Activated CD8-positive, alpha-beta T cell treated with anti-CD3 and anti-CD28 coated beads, Interleukin-2, amount 10 ng/mL, durations not matched to agents 7 days and 5 days (primary cell): ENCODE measurements at places on chromosomes 3 and 15. TPM values are rescaled to one million over a fixed set of nuclear protein-coding genes. Genes with fewer than 3 reads are reported as not detected.

RPP14 gene
- total RNA-seq, result 12.8 TPM

CHSY1 gene
- 46.4 TPM for total RNA-seq

RASGRP1 gene
- total RNA-seq, result 165 TPM

CADPS gene
- not detected for total RNA-seq

SLC22A13 gene
- 0.58 TPM for total RNA-seq

DAZL gene
- total RNA-seq, result not detected

MYH15 gene
- total RNA-seq, result 0.21 TPM

GOLGA6L7 gene
- total RNA-seq, result not detected

HGD gene
- 0.26 TPM for total RNA-seq

- H3K4me1 ChIP-seq, result no peaks in the 10 kb centered on the region
- no peak for DNase-seq
- H3K27me3 ChIP-seq, result no peaks in the 10 kb centered on the region
These were observed 237.2 kb upstream of the ADAMTS9 start for GRCh38 chr3:64924961-64925360.

- peaks cover 14% of the 10 kb centered on the region for H3K4me1 ChIP-seq
- H3K27ac ChIP-seq, result no peak overlapping the region
- peaks cover 19% of the 10 kb centered on the region for H3K36me3 ChIP-seq
- no peak for DNase-seq
- H3K4me3 ChIP-seq, result no peak overlapping the region
These were observed 6.4 kb downstream of the EMC3 start for GRCh38 chr3:9980251-9980650.

- H3K36me3 ChIP-seq, result peaks cover 4% of the 10 kb centered on the region
- no peak overlapping the region for H3K4me3 ChIP-seq
- no peak overlapping the region for H3K27ac ChIP-seq
- no peak for DNase-seq
- peaks cover 40% of the 10 kb centered on the region for H3K4me1 ChIP-seq
These were observed 5.6 kb downstream of the FOXL2 start for GRCh38 chr3:138941259-138941885.

DNA sequence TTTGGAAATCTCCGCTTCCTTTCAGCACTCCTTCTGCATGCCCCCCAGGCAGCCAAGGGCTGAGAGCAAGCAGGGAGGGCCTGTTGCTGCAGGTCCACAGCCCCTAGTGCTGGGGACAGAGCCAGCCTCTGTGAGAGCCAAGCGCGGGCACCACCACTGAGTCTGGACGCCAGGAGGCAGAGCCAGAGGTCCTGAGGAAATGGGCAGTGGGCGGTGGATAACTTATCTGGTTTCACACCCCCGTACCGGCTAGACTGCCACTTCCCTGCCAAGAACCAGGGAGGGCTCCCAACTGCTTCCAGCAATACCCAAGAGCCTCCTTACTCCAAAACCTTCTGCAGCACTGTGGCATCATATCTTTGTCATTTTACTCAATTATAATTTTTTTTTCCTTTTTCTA is 141.6 kb upstream of the IGF1R start:
- no peak for DNase-seq
- no peak overlapping the region for H3K4me3 ChIP-seq
- no peak overlapping the region for H3K27ac ChIP-seq
- H3K27me3 ChIP-seq, result peaks cover 18% of the 10 kb centered on the region
- no peaks in the 10 kb centered on the region for H3K36me3 ChIP-seq

DNA sequence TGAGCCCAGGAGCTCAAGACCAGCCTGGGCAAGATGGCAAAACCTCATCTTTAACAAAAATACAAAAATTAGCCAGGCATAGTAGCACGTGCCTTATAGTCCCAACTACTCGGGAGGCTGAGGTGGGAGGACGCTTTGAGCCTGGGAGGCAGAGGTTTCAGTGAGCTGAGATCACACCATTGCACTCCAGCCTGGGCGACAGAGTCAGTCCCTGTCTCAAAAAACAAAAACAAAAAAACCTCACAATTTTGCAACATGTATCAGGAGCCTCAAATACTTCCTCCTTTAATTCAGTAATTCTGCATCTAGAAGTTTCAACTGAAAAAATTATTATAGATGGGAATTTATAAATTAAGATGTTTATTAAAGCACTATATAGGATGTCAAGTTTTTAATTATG is 1.1 kb downstream of the MRPL47 start:
- H3K4me1 ChIP-seq, result peaks cover 35% of the 10 kb centered on the region
- H3K27me3 ChIP-seq, result no peaks in the 10 kb centered on the region
- no peak for DNase-seq
- H3K4me3 ChIP-seq, result peak overlapping the region; percentile 99
- H3K27ac ChIP-seq, result peak overlapping the region; percentile 99
- H3K36me3 ChIP-seq, result peaks cover 43% of the 10 kb centered on the region

DNA sequence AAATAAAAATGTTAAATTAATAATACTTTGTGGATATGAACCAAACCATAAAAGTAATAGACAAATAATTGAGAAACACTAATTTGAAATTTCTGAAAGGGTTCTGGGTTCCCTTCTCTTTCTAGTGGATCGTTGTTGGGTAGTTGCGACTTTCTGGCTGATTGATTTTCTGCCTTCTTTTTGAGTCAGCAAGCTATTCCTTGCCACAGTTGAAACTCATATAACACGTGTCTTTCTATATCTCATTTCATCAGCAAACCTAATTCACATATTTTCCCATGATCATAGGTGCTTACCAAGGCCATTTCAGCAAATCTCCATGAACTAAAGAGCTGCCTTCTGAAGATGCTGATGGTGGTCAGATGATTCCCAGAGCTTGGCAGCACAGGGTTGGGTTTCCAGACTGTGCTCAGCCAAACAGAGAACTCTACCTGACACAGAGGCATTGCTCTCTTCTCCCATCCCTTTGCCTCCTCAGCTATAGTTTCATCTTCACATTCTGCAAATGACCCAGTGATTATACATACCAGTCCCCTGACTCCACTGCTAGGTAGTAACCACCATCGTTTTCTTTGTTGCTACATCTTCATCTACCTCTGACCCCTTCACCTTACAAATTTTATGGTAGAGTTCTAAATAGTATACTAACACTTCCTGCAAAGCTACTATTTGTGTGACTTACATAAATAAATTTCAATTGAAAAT is 383.9 kb upstream of the DPH6 start:
- H3K36me3 ChIP-seq, result no peaks in the 10 kb centered on the region
- no peak for DNase-seq
- no peaks in the 10 kb centered on the region for H3K27me3 ChIP-seq
- H3K27ac ChIP-seq, result no peak overlapping the region
- no peak overlapping the region for H3K4me3 ChIP-seq
- H3K4me1 ChIP-seq, result no peaks in the 10 kb centered on the region

DNA sequence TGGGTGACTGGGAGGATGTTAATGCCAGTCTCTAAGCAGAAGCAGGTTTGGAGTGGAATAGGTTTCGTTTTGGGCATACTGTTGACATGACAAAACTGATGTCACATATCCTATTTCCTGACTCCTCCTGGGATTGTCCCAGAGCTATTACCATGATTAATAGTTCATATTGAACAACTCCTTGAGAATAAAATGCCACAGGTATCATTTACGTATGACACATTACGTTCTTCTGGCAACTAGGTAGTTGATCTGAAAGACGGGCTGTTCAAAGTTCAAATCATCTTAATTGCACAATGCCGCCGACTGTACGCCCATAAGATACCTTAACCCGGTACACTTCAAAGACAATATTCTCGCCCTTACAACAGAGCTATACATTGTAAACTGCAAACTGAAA is 1.4 kb upstream of the RAB5A start:
- peak overlapping the region; percentile 98 for H3K4me3 ChIP-seq
- H3K36me3 ChIP-seq, result peaks cover 26% of the 10 kb centered on the region
- peaks cover 32% of the 10 kb centered on the region for H3K4me1 ChIP-seq
- H3K27me3 ChIP-seq, result no peaks in the 10 kb centered on the region
- no peak for DNase-seq
- H3K27ac ChIP-seq, result peak overlapping the region; percentile 75

DNA sequence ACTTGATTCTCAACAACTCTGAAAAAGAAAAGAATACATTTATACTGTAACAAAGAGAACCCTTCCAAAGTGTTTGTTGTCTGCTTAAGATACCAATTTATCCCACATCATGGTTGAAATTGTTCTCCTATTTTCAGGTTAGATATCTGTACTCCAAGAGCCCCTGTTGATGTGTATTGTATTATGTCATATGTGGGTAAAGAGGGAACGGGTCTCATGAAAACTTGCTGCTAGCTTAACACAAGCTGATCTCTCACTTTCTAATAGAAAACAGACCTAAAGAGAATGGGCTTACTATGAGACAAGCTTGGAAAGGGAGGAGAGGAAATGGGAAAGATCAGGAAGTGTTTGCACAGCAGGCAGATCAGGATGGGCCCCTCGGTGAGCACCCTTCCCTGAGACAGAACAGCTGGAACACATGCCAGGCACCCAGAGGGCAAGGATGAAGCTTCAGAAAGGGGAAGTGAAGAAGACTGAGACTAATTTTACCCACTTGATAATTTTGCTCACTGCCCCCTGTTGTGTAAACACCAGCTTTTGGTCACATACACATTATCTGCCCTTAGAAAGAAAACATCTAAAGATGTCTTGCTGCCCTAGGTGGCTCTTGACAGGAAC is 747.9 kb upstream of the CCDC54 start:
- no peaks in the 10 kb centered on the region for H3K4me1 ChIP-seq
- no peak overlapping the region for H3K4me3 ChIP-seq
- DNase-seq, result no peak

DNA sequence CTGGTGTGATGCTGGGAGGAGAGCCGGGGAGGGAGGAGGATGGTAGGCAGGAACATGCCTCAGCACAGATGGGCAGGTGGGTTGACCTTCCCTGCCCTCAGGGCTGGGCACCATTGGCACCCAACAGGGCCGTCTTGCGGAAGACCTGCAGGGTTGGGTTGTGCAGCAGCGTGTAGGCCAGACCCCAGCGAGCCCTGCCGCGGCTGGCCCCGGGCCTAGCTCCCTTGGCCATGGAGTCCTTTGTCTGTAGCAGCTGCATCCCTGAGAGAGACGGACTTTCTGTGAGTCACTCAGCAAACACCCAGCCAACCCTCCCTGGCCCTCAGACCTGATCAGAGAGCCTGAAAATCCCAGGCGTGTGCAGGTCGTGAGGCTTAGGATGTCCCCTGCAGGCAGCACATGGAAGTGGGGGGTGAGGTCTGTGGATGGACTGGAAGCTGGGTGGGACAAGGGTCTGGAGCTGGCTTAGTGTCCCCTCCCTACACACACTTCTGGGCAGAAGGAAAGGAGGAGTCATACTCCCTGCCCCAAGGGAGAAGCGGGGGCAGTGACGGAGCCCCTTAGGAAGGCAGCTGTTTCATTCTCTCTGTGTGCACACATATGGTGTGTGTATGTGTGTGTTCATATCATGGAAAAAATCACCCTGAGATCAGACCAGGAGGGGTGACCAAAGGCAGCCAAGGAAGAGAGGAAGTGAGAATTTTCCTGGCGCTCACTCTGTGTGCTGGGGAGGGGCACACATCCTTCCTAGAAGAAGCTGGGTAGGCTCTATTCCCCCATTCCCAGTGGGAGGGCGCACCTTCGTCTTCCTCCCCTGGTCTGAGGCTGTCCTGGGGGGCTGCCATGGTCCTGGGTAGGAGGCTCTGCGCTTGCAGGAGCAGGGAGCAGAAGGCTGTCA is 6.7 kb downstream of the ISLR start:
- no peak for DNase-seq
- no peak overlapping the region for H3K4me3 ChIP-seq
- no peak overlapping the region for H3K27ac ChIP-seq
- no peaks in the 10 kb centered on the region for H3K36me3 ChIP-seq

- H3K4me3 ChIP-seq, result no peak overlapping the region
- no peaks in the 10 kb centered on the region for H3K27me3 ChIP-seq
- no peak overlapping the region for H3K27ac ChIP-seq
- H3K36me3 ChIP-seq, result no peaks in the 10 kb centered on the region
- no peaks in the 10 kb centered on the region for H3K4me1 ChIP-seq
These were observed 473.3 kb downstream of the OTOL1 start for GRCh38 chr3:161969867-161970266.

- H3K4me3 ChIP-seq, result no peak overlapping the region
- peaks cover 7% of the 10 kb centered on the region for H3K36me3 ChIP-seq
- no peaks in the 10 kb centered on the region for H3K27me3 ChIP-seq
- H3K4me1 ChIP-seq, result peaks cover 16% of the 10 kb centered on the region
These were observed 587.7 kb upstream of the NR2F2 start for GRCh38 chr15:95742836-95743235.

DNA sequence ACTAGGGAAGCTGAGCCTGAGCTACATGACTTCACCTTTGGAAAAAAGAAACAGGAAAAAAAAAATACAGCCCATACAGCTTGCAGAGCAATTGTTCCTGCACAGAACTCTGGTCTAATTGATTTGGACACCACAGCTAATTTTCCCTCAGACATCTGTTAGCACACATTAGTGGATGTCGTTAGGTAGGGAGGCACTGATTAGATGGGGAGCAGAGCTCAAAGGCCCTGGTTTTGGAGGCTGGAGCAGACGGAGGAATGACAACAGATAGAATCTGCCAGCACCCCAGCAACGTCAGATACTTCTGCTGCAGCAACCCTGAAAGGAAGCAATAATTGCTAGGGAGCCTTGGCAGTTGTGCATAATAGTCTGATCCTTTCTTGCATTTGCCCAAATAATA is 398.9 kb downstream of the LSAMP start:
- no peaks in the 10 kb centered on the region for H3K27me3 ChIP-seq
- no peaks in the 10 kb centered on the region for H3K36me3 ChIP-seq
- no peak overlapping the region for H3K4me3 ChIP-seq
- H3K27ac ChIP-seq, result no peak overlapping the region

GRCh38 chr3:45546716-45547701 is 47.5 kb upstream of the LIMD1 start:
- H3K4me1 ChIP-seq, result no peaks in the 10 kb centered on the region
- H3K36me3 ChIP-seq, result peaks cover 5% of the 10 kb centered on the region
- no peak overlapping the region for H3K4me3 ChIP-seq
- H3K27me3 ChIP-seq, result no peaks in the 10 kb centered on the region
- H3K27ac ChIP-seq, result no peak overlapping the region
- peak; percentile 48 for DNase-seq

GRCh38 chr3:162134571-162134970 is 638.0 kb downstream of the OTOL1 start:
- H3K36me3 ChIP-seq, result no peaks in the 10 kb centered on the region
- peak; percentile 48 for DNase-seq
- H3K27me3 ChIP-seq, result no peaks in the 10 kb centered on the region
- H3K4me3 ChIP-seq, result no peak overlapping the region
- H3K4me1 ChIP-seq, result peaks cover 9% of the 10 kb centered on the region

GRCh38 chr3:79362571-79363270 is 405.1 kb downstream of the ROBO1 start:
- H3K4me1 ChIP-seq, result no peaks in the 10 kb centered on the region
- H3K4me3 ChIP-seq, result no peak overlapping the region
- H3K36me3 ChIP-seq, result no peaks in the 10 kb centered on the region
- no peak overlapping the region for H3K27ac ChIP-seq
- DNase-seq, result no peak

DNA sequence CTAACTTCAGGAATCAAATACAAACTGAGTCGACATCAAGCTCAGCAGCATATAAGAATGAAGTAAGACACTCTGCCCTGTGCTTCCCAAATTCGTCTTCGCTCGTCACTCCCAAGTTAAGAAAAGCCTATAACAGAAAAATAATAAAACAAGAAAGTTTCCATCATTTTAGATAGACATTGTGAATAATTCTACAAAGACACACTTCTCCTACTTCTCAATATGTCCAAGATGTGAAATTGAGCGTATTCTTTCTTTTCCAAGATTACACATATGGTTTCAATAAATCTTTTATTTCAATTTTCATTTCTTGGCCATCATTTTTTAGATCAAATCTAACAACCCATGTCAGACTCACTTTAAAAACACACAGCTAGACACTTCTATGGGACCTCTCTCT is 85.1 kb downstream of the FSIP1 start:
- H3K27me3 ChIP-seq, result peaks cover 14% of the 10 kb centered on the region
- no peak overlapping the region for H3K4me3 ChIP-seq
- H3K27ac ChIP-seq, result no peak overlapping the region
- H3K36me3 ChIP-seq, result no peaks in the 10 kb centered on the region
